ENCODE measurements at places on chromosomes 4 and X.
A peak's percentile ranks its signal among the peaks of the same experiment; 100 is the strongest.

- H3K4me3 ChIP-seq, result no peak overlapping the region
- H3K36me3 ChIP-seq, result no peaks in the 10 kb centered on the region
- DNase-seq, result no peak
- H3K4me1 ChIP-seq, result no peaks in the 10 kb centered on the region
- no peaks in the 10 kb centered on the region for H3K27me3 ChIP-seq
Observed at GRCh38 chr4:79233820-79234219, 92.0 kb downstream of the NAA11 start.

DNA sequence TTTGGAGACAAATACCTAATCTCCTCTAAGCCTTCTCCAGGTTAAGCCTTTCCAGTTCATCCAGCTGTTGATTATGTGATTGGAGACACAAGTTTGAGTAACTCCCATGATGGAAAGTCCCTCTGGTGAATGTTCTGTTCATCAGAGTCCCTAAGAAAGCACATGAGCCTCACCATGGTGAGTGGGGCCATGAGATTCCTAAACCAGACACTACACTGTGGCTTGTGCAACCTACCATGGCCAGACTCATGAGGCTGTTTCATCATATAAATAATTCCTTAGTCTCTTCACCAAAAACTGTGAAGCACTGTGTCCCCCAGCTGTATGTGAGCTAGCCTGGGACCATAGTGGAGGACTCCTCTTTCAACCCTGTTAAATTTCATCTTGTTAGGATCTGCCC, 14.4 kb downstream of the PKD2 start:
- no peak for DNase-seq
- peaks cover 19% of the 10 kb centered on the region for H3K4me1 ChIP-seq
- no peak overlapping the region for H3K27ac ChIP-seq
- no peaks in the 10 kb centered on the region for H3K27me3 ChIP-seq
- H3K36me3 ChIP-seq, result peaks cover 14% of the 10 kb centered on the region

GRCh38 chr4:101237773-101238172, 109.6 kb downstream of the PPP3CA start:
- H3K27me3 ChIP-seq, result no peaks in the 10 kb centered on the region
- no peak for DNase-seq
- peaks cover 19% of the 10 kb centered on the region for H3K4me1 ChIP-seq
- H3K36me3 ChIP-seq, result no peaks in the 10 kb centered on the region
- H3K27ac ChIP-seq, result no peak overlapping the region
- no peak overlapping the region for H3K4me3 ChIP-seq

DNA sequence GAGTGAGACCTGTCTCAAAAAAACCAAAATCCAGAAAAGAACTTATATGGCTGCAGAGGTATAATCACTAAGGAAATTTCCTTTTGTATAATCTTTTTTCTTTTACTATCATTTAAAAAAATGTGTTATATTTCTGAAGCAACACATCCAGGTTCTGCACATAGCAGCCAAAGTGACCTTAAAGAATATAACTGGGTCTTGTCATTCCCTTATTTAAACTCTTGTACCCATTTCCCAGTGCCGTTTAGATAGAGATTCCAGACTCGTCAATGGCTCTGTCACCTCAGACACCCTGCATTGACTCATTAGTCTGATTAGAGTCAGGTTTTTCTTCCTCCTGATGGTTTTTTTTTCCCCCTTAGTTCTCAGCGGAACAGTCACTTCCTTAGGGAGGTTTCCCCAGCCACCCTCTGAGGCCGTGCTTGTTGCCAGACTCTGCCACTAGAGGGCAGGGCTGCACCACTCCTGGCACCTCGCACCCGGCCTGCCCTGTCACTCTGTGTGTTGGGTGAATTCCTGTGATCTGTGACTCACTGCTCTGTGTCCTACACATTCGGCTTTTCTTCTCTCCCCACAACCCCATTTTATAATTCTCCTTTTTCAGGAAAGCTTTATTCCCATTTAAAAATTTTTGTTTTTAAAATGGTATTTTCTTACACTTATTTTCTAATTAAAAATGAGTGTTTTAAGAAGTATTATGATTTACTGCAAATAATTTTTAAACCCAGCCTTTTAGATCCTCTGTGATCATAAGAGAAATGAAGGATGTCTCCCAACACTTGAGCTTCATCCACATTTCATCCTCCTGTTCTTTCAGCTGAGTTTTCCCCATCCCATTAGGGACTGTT, 32.1 kb downstream of the HTT start:
- DNase-seq, result peak; percentile 92
- peaks cover 69% of the 10 kb centered on the region for H3K36me3 ChIP-seq
- H3K27ac ChIP-seq, result no peak overlapping the region
- no peaks in the 10 kb centered on the region for H3K27me3 ChIP-seq

DNA sequence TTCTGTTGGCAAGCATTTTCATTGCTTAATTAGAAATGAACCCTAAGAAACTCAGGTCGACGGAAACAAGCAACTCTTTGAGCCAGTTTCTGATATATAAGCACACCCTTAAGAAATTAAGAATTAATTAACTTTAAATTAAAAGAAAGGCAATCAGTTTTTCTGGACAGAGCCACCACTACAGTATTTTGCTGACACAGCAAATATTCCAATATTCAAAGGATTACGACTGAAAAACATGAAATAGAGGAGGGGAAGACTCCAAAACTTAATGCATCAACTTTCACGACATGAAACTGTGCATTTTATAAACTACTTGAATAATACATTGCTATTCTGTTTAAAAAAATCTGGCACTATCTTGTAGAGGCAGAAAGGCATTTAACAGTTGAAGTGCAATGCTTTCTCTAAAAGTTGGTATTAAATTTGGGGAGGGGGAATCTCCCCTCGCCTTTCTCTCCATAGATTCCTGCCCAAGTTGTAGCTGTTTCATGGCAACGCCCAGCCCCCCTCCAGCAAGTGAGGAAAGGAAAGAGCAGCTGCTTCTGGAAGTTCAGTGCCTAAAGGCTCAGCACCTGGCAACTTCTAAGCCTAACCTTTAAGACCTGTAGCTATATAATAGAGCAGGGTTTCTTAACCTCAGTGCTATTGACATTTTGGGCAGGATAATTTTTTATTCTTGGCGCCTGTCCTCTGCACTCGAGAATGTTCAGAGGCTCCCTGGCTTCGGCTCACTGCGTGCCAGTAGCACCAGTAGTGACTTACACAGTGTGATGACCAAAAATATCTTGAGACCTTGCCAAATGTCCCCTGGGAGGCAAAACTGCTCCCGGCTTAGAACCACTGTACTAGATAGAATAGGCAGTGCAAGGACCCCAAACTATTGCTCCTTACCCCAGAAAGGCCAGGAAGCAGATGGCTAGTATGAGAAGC, 6.7 kb upstream of the ZCCHC18 start:
- no peak overlapping the region for H3K4me3 ChIP-seq
- H3K27me3 ChIP-seq, result no peaks in the 10 kb centered on the region
- no peak for DNase-seq
- H3K36me3 ChIP-seq, result no peaks in the 10 kb centered on the region

DNA sequence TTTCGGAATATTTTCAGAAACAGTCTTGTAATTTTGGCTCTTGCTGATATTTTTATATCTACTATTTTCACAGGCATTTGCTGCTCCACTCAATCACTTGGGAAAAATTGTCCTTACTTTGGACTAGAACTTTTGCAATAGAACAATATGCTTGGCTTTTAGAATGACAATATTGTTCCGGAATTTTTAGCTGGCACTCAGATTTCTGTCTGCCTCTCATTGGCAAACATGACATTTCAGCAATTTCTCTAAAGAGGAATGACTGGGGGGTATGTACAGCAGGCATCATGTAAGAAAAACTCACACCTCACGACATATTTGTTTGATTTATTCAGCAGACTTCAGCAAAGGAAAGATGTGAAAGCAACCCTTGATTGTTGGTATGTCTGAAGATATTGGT, 243.6 kb upstream of the GPRIN3 start:
- H3K36me3 ChIP-seq, result no peaks in the 10 kb centered on the region
- no peaks in the 10 kb centered on the region for H3K4me1 ChIP-seq
- no peak for DNase-seq
- H3K27me3 ChIP-seq, result no peaks in the 10 kb centered on the region
- H3K4me3 ChIP-seq, result no peak overlapping the region

DNA sequence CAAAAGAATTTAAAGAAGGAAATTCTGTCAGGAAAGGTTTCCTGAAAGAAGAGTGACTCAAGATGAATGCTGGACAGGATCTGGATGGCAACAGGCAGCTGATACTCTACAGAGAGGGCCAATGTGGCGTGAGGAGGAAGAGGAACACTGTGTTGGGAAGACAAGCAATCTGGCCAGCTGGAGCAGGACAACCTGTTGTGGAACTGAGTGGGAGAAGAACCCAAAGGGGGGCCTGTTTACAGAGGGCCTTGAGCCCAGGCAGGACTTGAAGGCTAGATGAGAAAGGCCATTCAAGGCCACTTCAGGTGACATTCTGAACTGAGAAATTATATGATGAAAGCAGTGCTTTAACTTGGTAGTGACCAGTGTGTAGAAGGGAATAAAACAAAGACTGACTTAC, 8.5 kb downstream of the OTUD4 start:
- H3K4me1 ChIP-seq, result peaks cover 15% of the 10 kb centered on the region
- DNase-seq, result no peak
- no peak overlapping the region for H3K4me3 ChIP-seq
- H3K27me3 ChIP-seq, result no peaks in the 10 kb centered on the region
- H3K36me3 ChIP-seq, result peaks cover 28% of the 10 kb centered on the region
- H3K27ac ChIP-seq, result no peak overlapping the region

DNA sequence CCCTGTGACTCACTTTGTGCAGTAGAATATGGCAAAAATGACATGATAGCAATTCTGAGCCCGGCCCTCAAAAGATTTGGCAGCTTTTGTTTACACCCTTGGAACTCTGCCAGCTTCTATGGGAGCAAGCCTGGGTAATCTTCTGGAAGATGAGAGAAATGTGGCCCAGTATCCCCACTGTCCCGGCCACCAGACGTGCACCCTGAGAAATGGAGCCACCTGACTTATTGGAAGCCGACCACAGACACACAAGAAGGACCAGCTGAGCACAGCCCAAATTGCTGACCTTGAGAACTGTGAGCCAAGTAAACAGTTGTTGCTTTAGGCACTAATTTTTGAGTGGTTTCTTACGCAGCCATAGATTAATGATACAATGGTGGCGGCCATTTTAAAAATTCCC, 197.0 kb downstream of the STIM2 start:
- no peaks in the 10 kb centered on the region for H3K36me3 ChIP-seq
- no peaks in the 10 kb centered on the region for H3K4me1 ChIP-seq
- no peak for DNase-seq
- no peak overlapping the region for H3K27ac ChIP-seq

- peaks cover 15% of the 10 kb centered on the region for H3K4me1 ChIP-seq
- no peaks in the 10 kb centered on the region for H3K27me3 ChIP-seq
- no peak overlapping the region for H3K27ac ChIP-seq
- DNase-seq, result no peak
- no peak overlapping the region for H3K4me3 ChIP-seq
Observed at GRCh38 chr4:128560754-128561495, 248.6 kb upstream of the JADE1 start.

DNA sequence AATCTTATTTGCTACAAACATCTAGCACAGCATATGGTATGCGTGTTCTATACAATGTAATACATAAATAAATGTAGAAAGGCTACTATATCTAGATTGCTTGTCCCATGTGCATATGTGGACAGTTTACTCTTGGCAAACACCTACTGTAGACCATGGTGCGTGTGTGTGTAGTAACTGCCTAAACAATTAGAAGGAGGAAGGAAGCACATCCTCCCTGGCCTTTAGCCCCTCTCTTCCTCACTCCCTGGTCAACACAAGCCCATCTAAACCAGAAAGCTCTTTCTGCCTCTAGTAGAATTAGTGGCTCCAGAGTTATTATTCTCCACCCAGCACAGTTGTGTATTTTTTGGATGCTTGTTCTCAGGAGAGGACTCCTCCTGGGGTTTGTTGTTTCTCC, 73.9 kb downstream of the KDR start:
- no peaks in the 10 kb centered on the region for H3K4me1 ChIP-seq
- no peak overlapping the region for H3K4me3 ChIP-seq

DNA sequence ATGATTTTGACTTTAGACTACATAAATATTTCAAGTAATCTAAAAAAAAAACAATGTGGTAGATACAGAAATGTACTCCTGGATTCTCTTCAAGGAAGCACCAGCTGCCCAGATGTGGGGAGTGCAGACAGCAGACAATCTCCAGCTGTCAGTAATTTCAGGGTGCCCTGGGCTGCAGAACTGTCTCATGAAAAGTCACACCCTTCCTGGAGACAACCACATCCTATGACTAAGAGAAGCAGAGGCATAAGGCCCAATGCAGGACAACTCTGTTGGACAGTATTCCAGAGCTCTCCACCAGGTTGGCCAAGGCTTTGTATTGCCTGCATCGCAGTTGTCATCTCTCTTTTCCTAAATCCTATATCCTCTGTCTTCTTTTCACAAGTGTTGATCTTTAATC, 34.4 kb upstream of the BLTP1 start:
- no peaks in the 10 kb centered on the region for H3K27me3 ChIP-seq
- H3K36me3 ChIP-seq, result no peaks in the 10 kb centered on the region
- H3K27ac ChIP-seq, result no peak overlapping the region
- H3K4me1 ChIP-seq, result no peaks in the 10 kb centered on the region

- H3K36me3 ChIP-seq, result no peaks in the 10 kb centered on the region
- H3K4me3 ChIP-seq, result no peak overlapping the region
- H3K4me1 ChIP-seq, result peaks cover 5% of the 10 kb centered on the region
Observed at GRCh38 chr4:112857461-112857860, 192.0 kb upstream of the ANK2 start.

- no peak for DNase-seq
- H3K36me3 ChIP-seq, result no peaks in the 10 kb centered on the region
- H3K4me1 ChIP-seq, result no peaks in the 10 kb centered on the region
- H3K4me3 ChIP-seq, result no peak overlapping the region
- no peaks in the 10 kb centered on the region for H3K27me3 ChIP-seq
Observed at GRCh38 chrX:73916931-73917667, 354.1 kb downstream of the CHIC1 start.

- H3K4me1 ChIP-seq, result peaks cover 4% of the 10 kb centered on the region
- no peaks in the 10 kb centered on the region for H3K27me3 ChIP-seq
- H3K4me3 ChIP-seq, result no peak overlapping the region
Observed at GRCh38 chr4:88841635-88842034, 144.0 kb upstream of the NAP1L5 start.

DNA sequence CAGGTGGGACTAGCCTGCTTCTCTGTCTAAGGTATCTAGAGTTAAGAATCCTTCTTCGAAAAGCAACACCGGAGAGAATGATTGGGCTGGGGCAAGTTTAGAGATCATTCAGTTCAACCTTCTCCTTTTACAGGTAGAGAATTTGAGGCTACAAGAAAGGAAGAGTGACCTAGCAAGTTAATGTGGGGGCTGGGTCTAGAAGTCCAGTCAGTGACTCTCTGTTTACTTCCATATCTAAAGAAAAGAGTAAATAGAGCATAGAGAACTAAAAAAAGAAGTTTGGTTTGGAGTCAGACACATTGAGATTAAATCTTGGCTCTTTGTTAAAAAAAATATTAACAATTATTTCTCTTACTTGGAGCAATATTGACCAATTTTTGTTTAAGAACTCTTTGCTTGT, 64.1 kb upstream of the NPNT start:
- no peak overlapping the region for H3K4me3 ChIP-seq
- H3K4me1 ChIP-seq, result no peaks in the 10 kb centered on the region
- H3K27me3 ChIP-seq, result no peaks in the 10 kb centered on the region
- H3K36me3 ChIP-seq, result peaks cover 13% of the 10 kb centered on the region
- no peak overlapping the region for H3K27ac ChIP-seq

GRCh38 chr4:126207910-126208309, 893.2 kb downstream of the FAT4 start:
- no peak overlapping the region for H3K4me3 ChIP-seq
- no peaks in the 10 kb centered on the region for H3K4me1 ChIP-seq
- H3K36me3 ChIP-seq, result no peaks in the 10 kb centered on the region
- no peaks in the 10 kb centered on the region for H3K27me3 ChIP-seq
- no peak for DNase-seq

All from suprapubic skin (tissue), 4 donors.